Stimulated activated CD8-positive, alpha-beta memory T cell treated with anti-CD3 and anti-CD28 coated beads, Interleukin-15, amount 100 ng/mL, for 4 hours (primary cell): ENCODE measurements at places on chromosomes 4 and X.

DNA sequence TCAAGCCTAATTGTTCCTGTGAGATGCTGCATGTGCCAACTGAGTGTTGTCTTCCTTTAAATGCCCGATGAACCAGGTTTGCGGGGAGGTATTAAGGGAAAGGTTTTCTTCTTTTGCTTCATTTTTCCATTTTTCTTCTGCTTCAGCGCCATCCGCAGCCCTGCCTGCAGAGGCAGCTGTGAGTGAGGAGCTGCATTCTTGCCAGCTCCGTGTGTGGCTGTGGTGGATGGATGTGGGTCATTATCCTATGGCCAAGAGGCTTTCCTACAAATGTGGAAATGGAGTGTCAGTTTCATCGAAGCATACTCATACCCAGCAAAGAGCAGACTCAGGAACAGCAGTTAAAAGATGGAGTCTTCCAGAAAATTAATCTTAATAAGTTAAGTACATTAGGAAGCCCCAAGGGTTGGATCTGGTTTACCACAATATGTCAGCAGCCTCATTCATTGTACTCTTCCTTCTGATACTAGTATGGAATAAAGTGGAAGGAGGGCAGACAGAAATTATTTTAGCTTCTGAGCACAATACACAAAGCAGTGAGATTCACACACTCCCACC is 37.6 kb downstream of the TNIP3 start:
- no peak for DNase-seq

GRCh38 chr4:92198711-92199110 is 105.1 kb upstream of the GRID2 start:
- no peak for DNase-seq

DNA sequence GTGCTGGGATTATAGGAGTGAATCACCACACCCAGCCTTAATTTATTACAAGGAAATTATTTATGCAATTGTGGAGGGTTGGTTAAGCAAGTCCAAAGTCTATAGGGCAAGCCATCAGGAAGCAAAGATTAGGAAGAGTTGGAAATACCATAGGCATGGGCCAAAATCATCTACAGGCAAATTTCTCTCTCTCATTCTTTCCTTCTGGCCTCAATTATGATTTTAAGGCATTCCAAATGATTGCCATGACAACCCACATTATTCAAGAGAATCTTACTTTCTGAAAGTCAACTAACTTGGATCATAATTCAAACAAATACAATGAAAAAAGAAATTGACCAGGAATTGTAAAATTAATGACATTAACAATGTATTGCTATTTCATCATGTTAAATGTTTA is 400.8 kb downstream of the GPM6A start:
- DNase-seq: no peak

DNA sequence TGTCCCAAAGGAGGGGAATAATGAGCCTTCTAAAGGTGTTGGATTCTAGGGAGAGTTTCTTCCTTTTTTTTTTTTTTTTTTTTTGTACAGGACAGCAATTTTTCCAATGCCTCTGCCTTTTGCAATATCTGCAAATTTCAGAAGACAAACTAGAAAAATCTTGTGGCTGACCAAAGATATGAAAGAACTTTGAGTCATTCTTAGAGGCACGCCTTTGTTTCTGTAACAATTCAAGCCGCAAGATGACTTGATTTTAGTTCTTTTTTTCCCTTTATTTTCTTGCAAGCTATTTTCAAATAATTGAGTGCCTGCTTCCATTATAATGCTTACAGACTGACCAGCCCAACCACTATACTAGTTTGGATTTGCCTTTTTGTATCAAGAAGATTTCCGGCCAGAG is 47.6 kb upstream of the UXT start:
- no peak for DNase-seq

DNA sequence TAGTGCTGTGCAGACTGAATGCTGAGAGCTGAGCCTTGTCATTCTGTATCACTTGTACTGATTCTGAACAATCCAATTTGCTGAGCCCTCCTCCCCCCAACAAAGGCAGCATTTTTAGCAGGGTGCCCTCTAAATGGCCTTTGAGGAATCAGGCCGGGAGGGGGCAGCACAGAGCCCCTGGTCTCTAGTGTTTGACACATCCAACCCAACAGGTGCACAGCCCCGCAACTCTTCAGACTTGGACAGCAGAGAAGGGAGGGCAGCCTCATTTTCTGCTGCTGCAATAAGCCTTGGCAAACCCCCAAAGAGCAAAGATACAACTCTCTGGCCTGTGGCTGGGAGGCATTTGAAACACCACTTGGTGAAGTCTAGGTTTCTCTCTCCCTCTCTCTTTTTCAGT is 3.4 kb downstream of the ATP1B4 start:
- no peak for DNase-seq

DNA sequence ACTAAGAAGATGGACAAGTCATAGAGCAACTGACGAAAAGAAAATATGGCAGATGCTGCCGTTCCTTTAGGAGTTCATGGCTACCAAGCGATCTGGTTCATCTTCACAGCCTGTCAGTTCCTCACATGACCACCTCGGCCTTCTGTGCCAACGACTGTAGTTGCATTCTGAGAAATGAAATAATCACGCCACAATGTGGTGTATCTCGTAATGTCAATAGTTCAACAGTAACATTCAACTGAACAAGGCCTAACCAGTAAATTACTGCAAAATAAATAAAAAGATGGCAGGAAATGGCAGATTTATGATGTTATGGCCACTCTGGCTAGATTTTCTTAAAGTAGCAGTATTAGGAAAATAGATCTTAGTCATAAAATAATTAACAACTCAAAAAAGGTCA is 4.4 kb downstream of the GPRIN3 start:
- no peak for DNase-seq

DNA sequence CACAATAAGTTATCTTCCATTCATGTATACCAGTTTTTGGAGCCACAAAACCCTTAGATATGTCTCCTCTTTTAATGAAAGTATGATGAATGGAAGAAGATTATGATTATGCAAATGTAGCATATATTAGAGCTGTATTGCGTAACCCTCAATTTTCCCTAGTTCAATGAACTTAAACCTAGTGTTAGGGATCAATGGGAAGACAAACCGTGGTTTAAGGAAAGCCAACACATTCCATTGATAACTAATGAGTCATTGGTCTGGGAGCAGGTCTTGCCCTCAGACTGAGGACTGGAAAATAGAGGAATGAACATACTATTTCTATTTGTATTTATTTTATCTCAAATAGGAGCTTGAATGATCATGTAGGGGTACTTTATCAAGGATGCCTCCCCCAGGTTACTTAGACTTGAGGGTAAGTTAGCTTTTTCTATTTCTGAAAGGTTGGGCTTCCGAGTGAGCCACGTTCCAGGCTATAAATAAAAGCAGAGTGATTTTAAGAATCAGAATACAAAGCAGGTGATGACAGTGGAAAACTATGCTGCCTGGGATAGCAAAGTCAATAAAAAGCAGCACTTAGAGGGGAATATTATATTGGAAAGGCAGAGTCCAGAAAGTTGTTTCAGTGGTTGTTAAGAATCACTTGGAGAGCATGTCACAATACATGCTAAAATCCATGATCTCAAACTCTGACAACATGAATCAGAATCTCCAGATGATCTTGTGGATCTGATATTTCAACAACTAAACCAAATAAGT is 356.0 kb downstream of the ADAM29 start:
- DNase-seq: no peak
